Inflammatory macrophage treated with lipopolysaccharide for 4 hours (primary cell): ENCODE measurements at places on chromosomes 3 and 15.
A peak's percentile ranks its signal among the peaks of the same experiment; 100 is the strongest.

DNA sequence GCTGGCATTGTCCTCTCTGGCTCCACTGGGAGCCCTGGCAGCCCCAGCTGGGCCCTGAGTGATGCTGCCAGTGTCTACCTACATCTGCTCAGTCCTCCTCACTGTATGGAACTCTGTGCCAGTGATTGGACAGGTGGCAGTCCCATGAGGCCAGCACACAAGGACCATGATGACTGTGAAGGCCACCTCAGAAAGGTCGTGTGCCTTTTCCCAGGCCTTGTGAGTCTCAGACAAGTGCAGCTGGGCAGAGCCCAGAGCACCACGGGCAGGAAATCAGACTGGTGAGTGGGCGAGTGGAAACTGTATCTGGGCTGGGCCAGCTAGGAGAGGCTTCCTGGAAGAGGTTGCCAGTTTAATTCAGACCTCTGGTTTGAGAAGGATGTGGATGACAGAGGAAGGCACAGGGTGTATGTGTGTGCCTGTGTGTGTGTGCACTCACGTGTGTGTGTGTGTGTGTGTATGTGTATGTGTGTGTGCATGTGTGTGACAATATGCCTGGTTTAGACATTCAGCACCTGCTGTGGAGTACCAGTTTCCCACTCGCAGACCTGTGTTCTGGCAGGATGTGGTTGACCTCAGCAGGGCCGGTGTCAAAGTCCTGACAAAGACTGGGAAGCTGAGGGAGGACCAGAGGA, 7.0 kb downstream of the MAPKAPK3 start:
- peak; percentile 71 for DNase-seq

GRCh38 chr3:136982033-136982432, 24.2 kb downstream of the IL20RB start:
- no peak for DNase-seq

DNA sequence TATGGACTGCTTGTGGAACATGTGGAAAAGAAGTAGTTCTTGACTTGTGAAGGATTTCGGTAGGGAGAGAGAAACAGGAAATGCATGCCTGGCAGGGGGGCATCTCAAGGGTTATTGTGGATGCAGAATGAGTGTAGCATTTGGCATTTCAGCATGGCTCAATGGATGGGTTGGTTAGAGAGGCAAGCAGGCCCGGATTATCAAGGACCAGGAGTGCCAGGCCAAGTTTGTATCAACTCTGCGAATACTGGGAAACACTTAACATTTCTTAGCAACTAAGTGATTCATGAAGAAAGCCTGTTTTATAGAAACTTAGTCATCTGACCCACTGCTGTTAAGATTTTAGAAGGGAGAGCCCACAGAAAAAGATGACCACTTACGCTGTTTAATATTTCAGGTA, 33.6 kb downstream of the KIF15 start:
- no peak for DNase-seq

GRCh38 chr3:53244271-53244670, 11.6 kb downstream of the TKT start:
- DNase-seq: no peak

DNA sequence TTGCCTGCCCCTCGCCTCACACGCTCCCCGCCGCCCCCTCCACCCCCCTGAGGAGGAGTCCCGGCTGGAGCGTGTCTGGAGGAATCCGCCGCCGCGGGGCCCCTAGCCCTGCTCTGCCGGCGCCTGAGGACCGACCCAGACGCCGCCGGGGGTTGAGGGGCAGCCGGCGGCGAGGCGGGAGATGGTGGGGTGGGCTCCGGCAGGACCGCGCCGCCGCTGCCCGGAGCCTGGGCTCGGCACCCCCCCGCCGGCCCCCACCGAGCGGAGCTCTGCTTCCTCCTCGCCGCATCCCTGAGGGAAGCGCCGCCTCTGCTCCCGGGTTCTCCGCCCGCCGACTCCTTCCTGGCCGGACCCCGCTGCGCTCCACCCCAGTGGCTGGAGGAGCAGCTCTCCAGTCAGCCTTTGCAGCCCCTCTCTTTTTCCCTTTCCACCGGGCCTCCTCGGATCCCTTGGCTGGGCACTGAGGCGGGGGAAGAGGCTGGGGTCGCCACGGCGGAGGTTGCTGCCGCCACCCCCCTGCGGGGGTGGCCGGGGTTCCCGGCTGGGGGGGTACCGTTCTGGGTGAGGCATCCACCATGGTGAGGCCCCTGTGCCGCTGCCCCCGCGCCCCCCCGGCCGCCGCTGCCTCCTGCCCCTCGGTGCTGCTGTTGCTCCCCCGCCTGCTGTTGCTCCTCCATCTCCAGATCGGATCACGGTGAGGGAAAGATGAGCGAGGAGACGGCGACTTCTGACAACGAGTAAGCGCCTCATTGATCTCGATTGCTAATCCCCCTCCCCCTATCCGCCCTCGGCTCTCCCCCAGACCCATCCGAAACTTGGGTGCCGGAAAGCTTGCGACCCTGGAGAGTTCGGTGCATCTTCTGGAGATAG, at the start of gene SPRED1:
TSS of gene SPRED1 (plus strand) at position 356 of the 870 bp plus-strand sequence. CDS start at position 706, 350 bp downstream.
- DNase-seq: peak; percentile 65

- DNase-seq: no peak
Observed at GRCh38 chr15:35117543-35118265, 32.6 kb upstream of the NANOGP8 start.

GRCh38 chr15:62737551-62737950, 305.0 kb upstream of the TPM1 start:
- DNase-seq: no peak

- DNase-seq: no peak
Observed at GRCh38 chr3:175646865-175647264, 787.7 kb downstream of the NAALADL2 start.

- DNase-seq: no peak
Observed at GRCh38 chr3:60528651-60529050, 722.6 kb downstream of the FHIT start.

GRCh38 chr15:89648106-89649012, 6.9 kb downstream of the KIF7 start:
- no peak for DNase-seq

DNA sequence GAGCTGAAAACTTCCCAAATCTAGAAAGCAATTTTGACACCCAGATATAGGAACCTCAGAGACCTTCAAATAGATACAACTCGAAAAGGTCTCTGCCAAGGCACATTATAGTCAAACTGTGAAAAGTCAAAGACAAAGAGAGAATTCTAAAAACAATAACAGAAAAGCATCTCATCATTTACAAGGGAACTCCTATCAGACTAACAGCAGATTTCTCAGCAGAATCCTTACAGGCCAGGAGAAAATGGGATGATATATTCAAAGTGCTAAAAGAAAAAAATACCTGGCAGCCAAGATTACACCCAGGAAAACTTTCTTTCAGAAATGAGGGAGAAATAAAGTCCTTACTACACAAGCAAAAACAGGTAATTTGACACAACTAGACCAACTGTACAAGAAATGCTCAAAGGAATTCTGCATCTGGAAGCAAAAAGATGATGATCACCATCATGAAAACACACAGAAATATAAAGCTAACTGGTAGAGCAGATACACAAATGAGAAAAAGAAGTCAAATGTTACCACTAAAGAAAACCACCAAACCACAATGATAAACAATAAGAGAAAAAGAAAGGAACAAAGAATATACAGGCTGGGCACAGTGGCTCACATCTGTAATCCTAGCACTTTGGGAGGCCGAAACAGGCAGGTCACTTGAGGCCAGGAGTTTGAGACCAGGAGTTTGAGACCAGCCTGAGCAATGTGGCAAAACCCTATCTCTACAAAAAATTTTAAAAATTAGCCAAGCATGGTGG, 50.4 kb downstream of the ADAM10 start:
- DNase-seq: no peak

DNA sequence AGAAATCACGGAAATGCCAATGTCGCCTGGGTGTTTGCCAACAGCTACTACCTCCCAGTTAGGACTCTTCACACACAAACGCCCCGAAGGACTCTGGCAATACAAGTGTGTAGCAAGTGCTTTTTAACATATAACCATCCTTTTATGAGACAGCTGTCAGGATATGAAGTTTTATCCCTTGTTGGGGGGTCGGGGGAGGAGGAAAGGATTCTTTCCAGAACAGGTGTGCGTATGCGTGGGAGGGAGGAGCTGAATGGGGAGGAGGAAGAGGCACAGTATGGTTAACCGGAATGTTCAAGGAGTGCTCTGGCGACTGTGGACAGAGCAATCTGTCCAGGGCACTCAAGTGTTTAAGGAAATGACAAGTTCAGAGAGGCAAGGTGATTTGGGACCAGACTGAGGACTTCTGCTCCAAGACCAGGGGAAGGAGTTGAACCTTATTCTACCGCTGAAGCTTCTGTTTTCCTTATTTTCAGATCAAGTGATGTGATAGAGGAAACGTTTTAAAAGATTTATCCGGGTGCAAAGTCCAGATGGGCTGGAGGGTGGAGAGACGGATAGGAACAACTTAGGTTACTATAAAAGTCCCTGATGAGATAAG, 1.3 kb downstream of the TSPAN3 start:
- DNase-seq: peak; percentile 27

- DNase-seq: no peak
Observed at GRCh38 chr3:170475092-170475685, 56.5 kb downstream of the CLDN11 start.

GRCh38 chr3:13545952-13546454, 2.9 kb upstream of the FBLN2 start:
- no peak for DNase-seq

DNA sequence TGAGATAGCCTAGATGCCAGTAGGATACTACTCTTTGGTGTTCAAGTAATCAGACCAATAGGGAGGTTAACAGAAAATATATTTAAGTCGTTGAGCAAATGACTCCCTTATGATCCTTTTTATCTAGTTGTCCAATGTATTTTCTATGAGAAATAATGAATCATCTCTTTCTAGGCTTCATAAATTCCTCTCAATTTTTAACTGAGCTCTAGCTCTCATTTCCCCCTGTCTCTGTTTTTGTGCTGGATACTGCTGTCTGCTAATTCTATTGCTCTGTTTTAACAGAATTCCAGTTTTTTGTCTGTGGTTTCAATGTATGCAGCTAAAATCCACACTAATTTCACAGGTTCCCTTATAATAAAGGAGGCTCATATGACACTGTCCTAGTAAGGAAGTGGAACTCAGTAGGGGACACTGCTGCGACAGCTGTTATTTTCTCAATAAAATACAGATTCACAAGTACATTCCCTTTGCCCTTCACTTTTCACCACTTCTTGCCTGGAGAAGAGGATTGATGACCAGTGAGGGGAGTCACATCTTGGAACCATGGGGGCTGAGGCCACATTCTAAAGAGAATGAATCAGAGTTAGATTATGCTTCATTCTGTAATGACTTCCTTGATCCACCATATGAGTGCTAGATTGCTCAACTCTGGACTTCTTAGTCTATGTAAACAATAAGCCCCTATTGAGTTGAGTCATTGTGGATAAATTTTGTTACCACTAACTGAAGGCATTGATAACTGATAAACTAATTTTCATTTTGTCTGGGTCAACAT, 558.7 kb upstream of the KCNMB2 start:
- DNase-seq: peak; percentile 90

DNA sequence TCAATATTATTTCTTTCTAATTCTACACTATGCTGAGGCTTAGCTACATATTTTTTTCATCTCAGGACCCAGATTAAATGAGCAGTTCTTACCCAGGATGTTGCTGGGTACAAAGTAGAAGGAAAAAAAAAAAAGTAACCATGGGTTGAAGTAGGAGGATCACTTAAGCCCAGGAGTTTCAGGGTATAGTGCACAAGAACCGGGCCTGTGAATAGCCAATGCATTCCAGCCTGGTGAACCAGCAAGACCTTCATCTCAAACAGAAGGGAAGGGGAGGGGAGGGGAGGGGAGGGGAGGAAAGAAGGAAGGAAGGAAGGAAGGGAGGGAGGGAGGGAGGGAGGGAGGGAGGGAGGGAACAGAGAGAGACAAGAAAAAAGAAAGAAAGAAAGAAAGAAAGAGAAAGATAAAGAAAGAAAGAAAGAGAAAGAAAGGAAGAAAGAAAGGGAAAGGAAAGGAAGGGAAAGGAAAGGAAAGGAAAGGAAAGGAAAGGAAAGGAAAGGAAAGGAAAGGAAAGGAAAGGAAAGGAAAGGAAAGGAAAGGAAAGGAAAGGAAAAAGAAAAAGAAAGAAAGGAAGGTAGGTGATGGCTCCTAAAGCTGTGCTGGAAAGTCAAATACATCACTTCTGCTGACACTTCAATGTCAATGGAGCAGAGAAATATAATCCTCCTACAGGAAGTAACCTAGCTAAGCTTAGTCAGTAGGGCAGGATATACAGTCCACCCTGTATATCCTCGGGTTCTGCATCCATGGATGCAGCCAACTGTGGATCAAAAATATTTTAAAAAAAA, 206.8 kb upstream of the TGFBR2 start:
- no peak for DNase-seq

GRCh38 chr3:14147066-14147435, 22.2 kb downstream of the TMEM43 start:
- DNase-seq: peak; percentile 49

DNA sequence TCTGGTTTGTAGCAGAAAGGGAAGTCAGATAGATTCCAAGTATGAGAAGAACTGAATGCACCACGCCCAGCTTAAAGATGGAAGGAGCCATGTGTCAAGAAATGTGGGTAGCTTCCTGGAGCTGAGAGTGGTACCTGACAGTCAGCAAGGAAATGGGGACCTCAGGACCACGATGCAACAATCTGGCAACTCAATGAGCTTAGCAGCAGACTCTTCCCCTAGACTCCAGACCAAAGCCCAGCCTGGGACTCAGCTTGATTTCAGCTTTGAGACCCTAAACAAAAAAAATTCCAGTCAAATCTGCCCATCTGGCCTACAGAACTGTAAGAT, 24.4 kb downstream of the MIX23 start:
- DNase-seq: no peak

GRCh38 chr3:169863458-169863899, 6.3 kb downstream of the LRRC31 start:
- DNase-seq: peak; percentile 68

DNA sequence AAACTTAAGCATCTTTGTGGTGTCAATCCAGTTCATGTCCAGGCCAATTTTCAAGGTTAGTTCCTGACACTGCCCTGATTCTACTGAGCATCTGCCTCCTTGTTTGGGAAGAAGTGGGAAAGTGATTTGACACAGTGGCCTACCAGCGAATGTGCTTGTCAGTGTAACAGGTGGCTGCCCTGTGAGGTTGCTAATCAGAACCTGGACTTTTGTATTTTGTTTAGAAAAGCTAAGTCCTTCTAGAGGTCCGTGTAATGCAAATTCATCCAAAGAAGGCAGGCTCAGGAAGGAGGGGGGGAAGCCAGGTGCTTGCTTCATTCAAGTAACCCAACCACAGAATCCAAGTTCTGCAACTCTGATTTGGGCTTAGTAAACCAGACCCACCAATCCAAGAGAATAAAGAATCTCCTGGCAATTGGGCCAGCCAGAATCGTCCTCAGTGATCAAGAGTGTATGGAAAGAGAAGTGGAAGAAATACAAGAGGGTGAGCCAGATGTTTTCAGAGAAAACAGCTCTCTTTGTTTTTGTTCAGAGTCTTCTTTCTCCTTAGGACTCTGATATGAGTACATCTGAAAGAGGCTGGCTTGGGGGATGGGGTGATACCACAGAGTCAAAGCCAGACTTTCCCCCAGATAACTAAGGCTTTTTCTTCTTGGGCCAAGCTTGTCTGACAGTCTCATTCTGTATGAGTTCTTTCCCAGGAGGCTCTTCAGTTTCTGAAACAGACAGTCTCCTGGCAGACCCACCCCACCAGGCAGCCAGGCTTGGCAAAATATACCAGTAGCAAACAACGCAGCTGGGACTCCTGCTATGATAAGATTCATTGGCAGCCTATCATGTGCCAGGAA, 508.9 kb upstream of the TBL1XR1 start:
- no peak for DNase-seq
